ENCODE measurements at places on chromosomes 2 and 18.

DNA sequence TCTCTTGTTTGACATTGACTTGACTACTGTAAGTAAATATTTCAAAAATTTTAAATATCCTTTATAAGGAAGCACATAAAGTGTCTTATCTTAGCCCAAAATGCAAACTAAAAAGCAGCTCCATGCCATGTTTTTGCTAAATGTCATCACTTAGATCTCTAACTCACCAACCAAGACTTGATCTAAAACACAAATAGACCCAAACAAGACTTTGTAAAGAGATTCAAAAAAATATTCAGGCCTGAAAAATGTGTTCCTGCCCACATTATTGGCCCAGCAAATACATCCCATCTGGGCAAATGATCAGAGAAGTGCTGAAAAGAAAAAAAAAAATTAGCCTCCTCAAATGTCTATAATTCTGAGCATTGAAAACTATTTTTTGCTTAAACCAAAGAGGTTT lies 187.6 kb downstream of the MREG start:
- no peak for DNase-seq

DNA sequence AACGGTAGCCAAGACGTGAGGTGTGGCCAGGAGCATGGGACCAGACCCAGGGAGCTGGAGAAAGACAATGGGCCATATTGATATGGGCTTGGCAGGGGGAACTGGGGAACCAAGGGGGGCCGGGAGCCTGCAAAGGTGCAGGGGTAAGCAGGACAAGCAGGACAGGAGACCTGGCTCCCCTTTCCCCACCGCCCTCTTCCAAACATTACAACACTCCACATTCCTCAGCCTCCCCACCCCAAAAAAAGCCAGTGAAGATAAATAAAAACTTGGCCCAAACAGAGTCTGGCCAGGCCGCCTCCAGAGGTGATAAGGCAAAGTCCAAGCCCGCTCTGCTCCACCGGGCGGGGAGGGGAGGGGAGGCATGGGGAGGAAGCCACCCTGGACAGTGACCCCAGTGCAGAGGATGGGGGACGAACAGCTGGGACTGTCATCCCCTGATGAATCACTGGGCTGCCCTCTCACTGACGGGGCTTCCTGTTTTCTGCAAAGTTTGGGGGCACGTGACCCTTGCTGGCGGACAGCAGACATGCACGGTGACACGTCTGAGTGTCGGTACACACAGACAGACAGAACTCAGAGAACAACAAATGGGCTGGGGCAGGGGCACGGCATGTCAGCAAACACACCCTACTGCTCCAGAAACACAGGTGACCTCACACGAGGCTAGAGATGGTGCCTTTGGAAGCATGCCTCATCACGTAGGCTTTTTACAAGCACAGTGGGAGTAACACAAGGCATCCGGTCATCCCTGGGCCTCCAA lies 100.2 kb downstream of the TNS1 start:
- no peak for DNase-seq

DNA sequence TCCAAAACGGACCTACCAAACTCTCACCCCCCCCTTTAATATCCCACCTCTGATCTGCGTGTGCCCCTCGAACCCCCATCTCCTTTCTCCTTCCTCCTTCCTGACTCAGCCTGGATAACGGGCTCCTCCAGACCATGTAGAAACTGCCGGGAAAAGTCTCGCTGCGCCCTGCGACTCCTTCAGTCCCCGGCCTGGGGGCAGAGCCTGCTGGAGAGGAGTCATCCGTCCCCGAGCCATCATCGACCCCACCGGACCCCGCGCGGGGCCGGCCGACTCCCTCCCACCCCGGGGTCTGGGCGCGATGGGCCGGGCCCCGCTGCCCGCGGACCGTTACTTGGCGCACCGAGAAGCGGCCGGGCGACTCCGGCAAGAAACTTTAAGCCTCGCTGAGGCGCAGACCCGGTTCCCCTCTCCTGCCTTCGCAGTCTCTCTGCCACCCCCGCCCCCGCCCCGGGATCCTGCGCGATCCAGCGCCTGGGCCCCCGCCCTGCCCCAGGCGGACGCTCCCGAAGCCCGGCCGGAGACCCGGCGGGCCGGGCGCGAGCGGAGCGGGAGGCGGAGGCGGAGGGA lies 3.4 kb downstream of the ZEB2 start:
- peak; percentile 38 for DNase-seq

DNA sequence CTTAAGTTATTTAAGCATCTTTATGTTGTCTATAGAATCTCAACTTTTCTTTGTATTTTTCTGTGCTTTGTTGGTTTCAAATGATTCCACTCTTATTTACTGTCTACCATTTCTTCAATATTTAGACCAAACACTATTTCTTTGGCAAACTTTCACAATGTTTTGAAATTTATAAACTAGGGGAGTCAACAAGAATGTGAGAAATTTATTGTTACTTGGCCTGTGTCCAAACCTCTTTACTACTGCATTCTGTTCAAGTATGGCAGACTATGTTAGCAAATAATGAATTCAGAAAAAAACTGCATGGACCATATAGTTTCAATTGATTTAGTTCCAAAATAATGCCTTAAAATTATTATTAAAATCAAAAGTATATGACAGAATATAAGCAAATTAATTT lies 470.2 kb downstream of the FBXO15 start:
- no peak for DNase-seq

GRCh38 chr2:105244451-105244850 lies 2.9 kb downstream of the GPR45 start:
- no peak for DNase-seq

DNA sequence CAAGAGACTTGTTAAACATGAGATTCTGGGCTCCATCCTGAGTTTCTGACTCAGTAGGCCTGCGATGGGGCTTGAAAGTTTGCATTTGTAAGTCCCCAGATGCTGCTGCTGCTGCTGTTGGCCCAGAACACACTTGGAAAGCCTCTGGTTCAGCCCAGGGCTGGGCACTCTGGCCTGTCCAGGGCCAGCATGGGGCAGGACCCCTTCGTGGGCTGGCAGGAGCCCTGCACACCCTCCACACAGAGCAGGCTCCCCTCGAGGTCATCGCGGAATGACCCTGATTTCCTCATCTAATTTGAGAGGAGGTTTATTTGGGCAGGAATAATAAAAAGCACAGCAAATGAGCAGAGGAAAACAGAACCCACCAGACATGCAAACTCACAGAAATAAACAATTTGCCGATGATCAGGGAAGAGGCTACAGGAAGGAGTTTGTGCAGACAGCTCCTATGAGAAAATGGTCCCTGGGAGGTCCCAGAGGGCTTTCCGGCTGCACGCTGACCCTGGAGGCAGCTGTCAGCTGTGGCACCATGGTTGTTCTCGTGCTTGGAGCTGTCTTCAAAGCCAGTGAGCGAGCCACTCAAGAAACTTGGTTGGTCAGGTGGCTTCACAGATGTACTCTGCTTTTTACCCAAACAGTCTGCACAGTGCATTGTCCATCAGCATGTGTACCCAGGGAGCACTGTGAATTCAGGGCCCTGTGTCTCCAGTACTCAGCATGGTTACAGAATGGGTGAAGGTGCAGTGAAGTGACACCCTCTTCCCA lies 119.3 kb downstream of the GLI2 start:
- no peak for DNase-seq

GRCh38 chr18:66646609-66647008 lies 42.7 kb upstream of the CDH19 start:
- peak; percentile 81 for DNase-seq
